NCI-H510A treated with DMSO at 0.1 percent for 48 hours (cell line): ENCODE measurements at places on chromosomes 7 and 10.

- DNase-seq: peak; percentile 19
Measured at GRCh38 chr7:129557686-129558481, 53.6 kb upstream of the NRF1 start.

DNA sequence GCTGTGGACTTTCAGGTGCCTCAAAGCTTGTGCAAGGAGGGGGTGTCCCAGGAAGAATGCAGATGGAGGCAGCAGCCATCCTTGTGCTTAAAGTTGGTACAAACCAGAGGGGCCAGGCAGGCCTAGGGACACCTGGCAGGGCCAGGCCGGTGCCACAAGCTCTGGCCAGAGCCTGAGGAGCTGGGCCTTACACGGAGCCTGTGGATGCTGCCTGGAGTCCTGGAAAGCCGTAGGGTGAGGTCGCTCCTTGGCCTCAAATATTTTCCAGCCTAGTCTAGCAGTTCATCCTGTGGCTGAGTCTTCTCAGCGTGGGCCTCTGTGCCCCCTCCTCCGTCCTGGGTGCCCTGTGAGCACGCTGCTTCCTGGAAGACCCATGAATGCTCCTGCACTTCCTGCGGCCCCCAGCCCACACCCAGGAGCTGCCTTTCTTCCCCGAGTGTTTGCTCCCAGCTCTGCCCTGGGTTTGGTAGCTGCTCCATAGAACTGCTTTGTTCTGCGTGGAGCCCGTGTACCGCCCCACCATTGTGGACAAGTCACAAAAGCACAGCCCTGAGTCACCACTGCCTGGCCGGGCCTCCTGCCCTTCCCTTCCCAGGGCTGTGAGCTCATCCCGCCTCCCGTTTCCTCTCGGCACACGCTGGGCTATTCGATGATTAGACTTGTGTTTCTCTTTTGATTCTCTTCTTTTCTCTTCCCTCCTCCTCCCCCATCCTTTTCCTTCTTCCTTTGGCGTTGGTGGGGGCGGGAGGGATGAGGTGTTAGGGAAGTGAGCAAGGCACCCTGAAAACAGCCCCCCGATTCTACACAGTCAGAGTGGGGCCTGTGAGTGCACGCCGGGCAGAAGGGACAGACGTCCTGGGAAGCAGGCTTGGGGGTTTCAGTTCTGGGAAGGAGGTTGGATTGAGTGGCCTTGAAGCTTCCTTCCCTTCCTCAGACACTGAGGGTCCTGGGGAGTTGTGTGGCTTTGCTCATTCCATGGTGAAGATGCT is 73.2 kb upstream of the SHH start:
- no peak for DNase-seq

GRCh38 chr10:94680544-94680943 is 3.0 kb upstream of the CYP2C18 start:
- no peak for DNase-seq

DNA sequence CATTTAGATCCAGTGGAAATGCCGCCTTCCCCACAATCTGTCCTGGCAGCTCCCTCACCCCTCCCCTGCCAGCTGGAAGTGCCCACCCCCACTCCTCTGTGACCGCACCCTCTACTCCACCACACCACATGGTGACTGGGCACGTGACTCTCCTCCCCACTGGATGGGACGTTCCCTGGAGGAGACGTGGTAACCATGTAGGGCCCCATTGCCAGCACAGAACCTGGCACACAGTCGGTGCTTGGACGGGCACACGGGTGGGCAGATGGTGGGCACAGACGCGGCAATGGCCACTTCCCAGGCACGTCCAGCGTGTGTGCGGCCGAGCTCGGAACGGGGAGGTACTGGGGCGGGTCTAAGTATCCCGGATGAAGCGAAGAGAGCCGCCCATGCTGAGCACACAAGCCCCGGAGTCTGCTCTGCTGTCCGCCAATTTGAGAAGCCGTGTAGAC is 245.6 kb downstream of the MAD1L1 start:
- no peak for DNase-seq

DNA sequence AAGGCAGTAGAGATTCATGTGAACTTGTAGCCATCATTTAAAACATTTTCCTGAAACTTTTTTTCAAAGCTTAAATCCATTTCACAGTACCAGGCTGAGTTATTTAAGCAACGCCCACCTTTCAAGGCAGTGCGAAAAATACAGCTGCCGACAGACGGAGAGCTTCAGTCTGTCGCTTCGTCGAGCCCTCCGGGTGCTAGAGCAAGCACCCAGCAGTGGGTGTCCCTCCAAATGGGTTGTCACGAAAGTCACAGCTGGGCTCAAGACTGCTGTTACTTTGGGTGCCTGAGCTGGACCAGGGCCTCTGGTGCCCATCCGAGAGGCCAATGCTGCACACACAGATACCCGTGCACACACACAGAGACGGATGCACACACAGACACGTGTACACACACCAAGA is 135.6 kb downstream of the TCERG1L start:
- no peak for DNase-seq

- no peak for DNase-seq
Measured at GRCh38 chr7:135441791-135442190, 68.1 kb downstream of the CNOT4 start.

- no peak for DNase-seq
Measured at GRCh38 chr10:99977916-99978315, 31.8 kb downstream of the DNMBP start.

GRCh38 chr10:45286980-45287379 is 28.4 kb downstream of the OR13A1 start:
- no peak for DNase-seq

GRCh38 chr10:103676851-103677417 is 178.4 kb downstream of the SH3PXD2A start:
- DNase-seq: no peak

DNA sequence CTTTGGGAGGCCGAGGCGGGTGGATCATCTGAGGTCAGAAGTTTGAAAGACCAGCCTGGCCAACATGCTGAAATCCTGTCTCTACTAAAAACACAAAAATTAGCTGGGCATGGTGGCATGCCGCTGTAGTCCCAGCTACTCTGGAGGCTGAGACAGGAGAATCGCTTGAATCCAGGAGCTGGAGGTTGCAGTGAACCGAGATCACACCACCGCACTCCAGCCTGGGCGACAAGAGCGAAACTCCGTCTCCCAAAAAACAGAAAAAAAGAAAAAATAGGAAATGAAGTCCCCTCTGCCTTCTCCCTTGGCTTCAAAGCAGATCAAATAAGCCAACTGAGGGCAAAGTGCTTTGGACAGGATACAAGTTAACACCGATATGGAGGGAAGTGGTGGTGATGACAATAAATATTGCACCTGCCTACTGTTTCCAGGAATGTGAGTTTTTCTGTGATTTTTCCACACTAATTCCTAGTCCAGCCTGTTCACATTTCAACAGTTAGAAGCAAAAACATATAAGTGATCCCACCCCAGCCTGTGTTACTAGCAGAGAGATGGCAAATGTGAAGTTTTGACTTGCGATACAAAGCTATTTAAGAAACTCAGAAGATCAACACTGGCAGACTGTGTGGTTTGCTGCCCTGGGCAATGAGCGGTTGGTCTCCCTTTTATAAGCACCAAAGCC is 291.2 kb upstream of the AOAH start:
- no peak for DNase-seq

GRCh38 chr10:83835945-83836745 is 303.2 kb upstream of the GHITM start:
- no peak for DNase-seq
